ENCODE measurements at places on chromosomes 12 and 14.
A peak's percentile ranks its signal among the peaks of the same experiment; 100 is the strongest.

GRCh38 chr12:6688543-6688998 lies 604 bp downstream of the ZNF384 start:
- peak overlapping the region; percentile 93 for H3K4me3 ChIP-seq
- no peaks in the 10 kb centered on the region for H3K27me3 ChIP-seq
- DNase-seq: peak; percentile 54
- H3K27ac ChIP-seq: peak overlapping the region; percentile 97

- peak overlapping the region; percentile 94 for H3K27ac ChIP-seq
- H3K4me3 ChIP-seq: peak overlapping the region; percentile 71
- H3K27me3 ChIP-seq: peaks cover 35% of the 10 kb centered on the region
- DNase-seq: no peak
- H3K4me1 ChIP-seq: peaks cover 64% of the 10 kb centered on the region
- no peaks in the 10 kb centered on the region for H3K36me3 ChIP-seq
These were observed 4.3 kb downstream of the PAX9 start for GRCh38 chr14:36665887-36666415.

DNA sequence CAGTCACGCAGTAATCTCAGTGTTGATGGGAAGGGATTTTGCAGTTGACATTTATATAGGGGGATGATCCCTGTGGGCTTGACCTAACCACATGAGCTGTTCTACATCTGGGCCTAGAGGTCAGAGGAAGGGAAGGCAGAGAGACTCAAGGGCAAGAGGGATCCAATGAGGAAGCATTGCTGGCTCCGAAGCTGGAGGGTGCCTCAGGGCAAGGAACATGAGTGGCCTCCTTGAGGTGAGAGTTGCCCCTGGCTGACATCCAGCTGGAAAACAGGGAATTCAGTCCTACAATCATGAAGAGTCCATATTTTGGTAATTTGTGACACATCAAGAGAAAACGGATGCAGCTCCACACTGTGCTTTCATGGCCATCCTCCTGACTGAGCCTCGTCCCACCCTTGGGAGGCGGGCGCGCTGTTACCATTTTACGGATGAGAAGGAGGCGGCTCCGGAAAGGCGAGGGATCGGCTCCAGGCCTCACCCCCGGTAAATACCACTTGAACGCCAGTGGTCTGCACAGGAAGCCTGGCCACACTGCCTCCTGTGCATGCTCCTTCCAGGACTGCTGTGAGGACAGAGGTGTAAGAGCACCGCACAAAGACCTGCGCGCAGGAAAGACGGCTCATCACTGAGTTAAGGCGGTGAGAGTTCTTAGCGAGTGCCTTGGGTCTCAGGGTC lies 18.5 kb upstream of the FKBP4 start:
- H3K27ac ChIP-seq: no peak overlapping the region
- no peaks in the 10 kb centered on the region for H3K36me3 ChIP-seq
- DNase-seq: no peak
- no peak overlapping the region for H3K4me3 ChIP-seq

- no peaks in the 10 kb centered on the region for H3K27me3 ChIP-seq
- DNase-seq: no peak
- no peaks in the 10 kb centered on the region for H3K36me3 ChIP-seq
These were observed 30.4 kb downstream of the NUAK1 start for GRCh38 chr12:106108185-106108835.

DNA sequence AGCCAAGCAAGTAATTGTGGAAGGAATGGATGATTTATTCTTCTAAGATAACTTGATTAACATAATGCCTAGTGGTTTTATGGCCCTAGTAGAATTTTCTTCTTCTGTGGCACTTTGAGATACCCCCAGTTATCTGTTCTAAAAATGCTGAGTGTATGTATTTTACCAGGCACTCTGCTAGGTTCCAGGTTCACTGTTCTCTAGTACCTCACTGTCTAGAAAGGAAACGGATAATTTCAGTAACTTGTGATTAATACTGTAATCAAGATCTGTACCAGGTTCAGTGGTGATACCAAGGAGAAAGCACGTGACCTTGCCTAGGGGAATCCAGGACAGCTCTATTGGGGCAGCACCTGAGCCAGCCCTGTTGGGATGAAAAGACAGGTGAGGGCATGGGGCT lies 8.0 kb downstream of the ANO6 start:
- no peaks in the 10 kb centered on the region for H3K27me3 ChIP-seq
- DNase-seq: no peak
- no peaks in the 10 kb centered on the region for H3K4me1 ChIP-seq
- no peak overlapping the region for H3K4me3 ChIP-seq
- no peak overlapping the region for H3K27ac ChIP-seq

- no peaks in the 10 kb centered on the region for H3K27me3 ChIP-seq
- H3K27ac ChIP-seq: no peak overlapping the region
These were observed 19.0 kb downstream of the SUSD6 start for GRCh38 chr14:69630360-69630759.

DNA sequence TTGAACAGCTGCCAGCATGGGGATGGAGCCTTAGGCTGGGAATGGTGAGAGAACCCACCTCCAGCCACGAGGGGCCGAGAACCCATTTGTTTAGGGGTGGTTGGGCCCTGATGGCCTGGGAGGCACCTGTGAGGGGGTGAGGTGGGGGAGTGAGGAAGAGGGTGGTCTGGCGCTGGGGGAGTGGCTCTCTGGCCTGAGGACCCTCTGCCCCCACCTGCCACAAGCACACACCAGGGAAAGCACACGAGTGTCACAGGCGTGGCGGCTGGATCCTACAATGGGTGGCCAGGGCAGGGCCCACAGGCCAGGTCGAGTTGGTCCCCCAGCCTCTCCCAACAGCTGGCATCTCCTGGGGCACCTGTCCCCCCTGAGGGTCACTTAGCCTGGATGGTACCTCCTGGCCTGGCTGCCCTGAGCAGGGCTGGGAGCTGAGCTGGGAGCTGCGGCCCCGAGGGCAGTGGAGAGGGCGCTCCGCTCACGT lies 340.5 kb downstream of the TMEM121 start:
- no peak overlapping the region for H3K4me3 ChIP-seq
- no peaks in the 10 kb centered on the region for H3K27me3 ChIP-seq
- no peak overlapping the region for H3K27ac ChIP-seq
- no peak for DNase-seq

GRCh38 chr12:104790296-104791125 lies 167.6 kb downstream of the SLC41A2 start:
- H3K27me3 ChIP-seq: no peaks in the 10 kb centered on the region
- DNase-seq: no peak
- no peaks in the 10 kb centered on the region for H3K36me3 ChIP-seq
- no peak overlapping the region for H3K27ac ChIP-seq
- peaks cover 7% of the 10 kb centered on the region for H3K4me1 ChIP-seq

GRCh38 chr14:29109589-29109988 lies 343.0 kb downstream of the FOXG1 start:
- no peaks in the 10 kb centered on the region for H3K4me1 ChIP-seq
- no peaks in the 10 kb centered on the region for H3K27me3 ChIP-seq
- H3K27ac ChIP-seq: no peak overlapping the region
- H3K4me3 ChIP-seq: no peak overlapping the region
- no peak for DNase-seq
